ENCODE measurements at places on chromosomes 7 and 10.

GRCh38 chr10:132878730-132879407, 63.5 kb downstream of the CFAP46 start:
- DNase-seq, result no peak

GRCh38 chr7:106365252-106366005, 80.6 kb upstream of the NAMPT start:
- no peak for DNase-seq

GRCh38 chr7:82841828-82842227, 320.9 kb downstream of the PCLO start:
- no peak for DNase-seq

DNA sequence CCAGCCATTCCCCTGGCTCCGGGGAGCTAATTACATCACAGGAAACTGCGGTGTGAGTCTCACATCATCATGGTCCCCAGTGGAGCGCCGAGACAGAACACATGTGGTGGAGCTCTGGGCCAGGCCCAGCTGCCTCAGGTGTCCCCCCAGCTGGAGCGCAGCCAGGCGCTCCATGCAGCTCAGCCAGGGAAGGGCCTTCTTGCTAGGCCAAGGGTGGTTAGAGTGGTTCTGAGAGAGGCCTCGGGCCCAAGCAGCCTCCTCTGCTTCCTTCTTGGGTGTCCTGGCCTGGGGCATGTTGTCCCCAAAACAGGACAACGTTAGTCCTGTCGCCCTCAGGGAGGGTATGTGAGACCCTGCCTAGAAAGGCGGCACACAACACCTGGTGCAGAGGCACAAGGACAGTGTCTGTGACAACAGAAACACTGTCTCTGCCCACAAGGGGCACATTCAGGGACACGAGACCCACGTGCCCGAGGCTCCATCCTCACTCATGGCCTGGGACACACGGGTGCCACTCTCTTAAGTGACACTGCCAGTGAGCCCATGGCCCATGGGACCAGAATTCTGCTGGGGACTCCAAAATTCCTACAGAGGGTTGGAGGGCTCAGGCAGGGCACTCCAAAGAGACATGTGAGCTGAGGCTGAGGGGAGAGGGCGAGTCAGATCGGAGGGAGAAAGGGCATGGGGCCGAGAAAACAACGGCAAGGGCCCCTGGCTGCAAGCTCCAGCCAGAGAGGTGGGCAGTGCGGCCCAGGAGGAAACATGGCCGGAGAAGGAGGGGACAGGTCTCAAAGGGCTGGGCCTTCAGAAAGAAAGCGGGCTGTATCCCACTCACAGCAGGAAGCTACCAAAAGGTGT, 37.0 kb upstream of the RET start:
- no peak for DNase-seq

- DNase-seq, result no peak
Observed at GRCh38 chr10:125559210-125559609, 123.8 kb downstream of the TEX36 start.

GRCh38 chr7:91041901-91042484, 222.2 kb upstream of the FZD1 start:
- DNase-seq, result no peak

GRCh38 chr7:69959789-69960499, 361.7 kb downstream of the AUTS2 start:
- DNase-seq, result no peak

DNA sequence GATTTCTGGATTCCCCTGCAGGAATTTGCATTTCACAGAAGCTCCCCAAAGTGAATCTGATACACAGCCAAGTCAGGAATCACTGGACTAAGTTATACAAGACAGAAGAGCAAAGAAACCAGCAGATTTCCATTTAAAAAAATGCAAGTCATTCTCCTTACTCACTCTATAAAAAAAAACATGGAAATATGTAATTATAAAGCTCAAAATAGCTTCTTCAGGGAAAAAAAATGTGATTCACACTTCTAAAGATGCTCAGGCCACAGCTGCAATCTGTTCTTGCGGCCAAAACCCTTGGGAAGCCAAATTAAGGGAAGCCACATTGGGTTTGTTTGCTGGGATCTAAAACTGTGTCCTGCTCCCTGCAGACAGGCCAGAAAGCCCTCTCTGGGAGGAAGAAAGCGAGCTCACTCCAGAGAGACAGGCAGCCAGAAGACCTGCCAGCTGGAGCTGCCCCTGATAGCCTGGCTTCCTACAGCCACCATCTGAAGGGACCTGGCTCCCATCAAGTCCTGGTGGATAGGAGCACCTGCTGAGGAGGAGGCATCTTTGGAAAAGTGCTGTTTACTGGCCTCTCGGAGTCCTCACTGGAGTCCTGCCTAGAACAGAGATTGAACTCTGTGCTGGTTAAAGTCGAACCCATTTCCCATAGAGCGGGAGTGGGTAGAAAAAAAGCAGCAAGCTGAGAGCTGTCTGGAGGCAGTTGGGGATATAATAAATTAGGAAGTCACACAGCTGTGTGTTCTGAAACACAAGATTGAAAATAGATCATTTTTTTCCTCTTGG, 359.2 kb upstream of the AOAH start:
- DNase-seq, result no peak

GRCh38 chr10:44685220-44685619, 225.9 kb upstream of the TMEM72 start:
- no peak for DNase-seq

GRCh38 chr10:120998251-120998650, 147.1 kb downstream of the WDR11 start:
- no peak for DNase-seq

DNA sequence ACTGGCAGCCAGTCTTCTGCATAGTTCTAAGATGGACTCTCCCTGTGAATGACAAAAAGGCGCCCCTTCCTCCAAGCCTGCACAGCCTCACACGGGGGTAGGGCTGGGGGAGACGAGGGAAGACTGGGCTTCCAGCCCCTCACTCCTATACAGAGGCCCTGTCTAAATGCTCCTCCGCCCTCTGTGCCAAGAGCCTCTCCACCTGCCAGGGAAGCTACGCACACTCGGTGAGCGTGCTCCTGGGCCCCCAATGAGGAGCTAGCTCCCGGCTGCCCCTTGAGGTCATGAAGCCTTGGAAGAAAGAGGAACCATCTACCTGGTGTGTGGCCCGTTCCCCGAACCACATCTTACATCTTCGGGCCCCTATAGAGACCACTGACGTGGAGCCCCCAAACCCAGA, 54.8 kb downstream of the CRTAC1 start:
- no peak for DNase-seq

- no peak for DNase-seq
Observed at GRCh38 chr10:69749178-69750010, 52.3 kb upstream of the COL13A1 start.

DNA sequence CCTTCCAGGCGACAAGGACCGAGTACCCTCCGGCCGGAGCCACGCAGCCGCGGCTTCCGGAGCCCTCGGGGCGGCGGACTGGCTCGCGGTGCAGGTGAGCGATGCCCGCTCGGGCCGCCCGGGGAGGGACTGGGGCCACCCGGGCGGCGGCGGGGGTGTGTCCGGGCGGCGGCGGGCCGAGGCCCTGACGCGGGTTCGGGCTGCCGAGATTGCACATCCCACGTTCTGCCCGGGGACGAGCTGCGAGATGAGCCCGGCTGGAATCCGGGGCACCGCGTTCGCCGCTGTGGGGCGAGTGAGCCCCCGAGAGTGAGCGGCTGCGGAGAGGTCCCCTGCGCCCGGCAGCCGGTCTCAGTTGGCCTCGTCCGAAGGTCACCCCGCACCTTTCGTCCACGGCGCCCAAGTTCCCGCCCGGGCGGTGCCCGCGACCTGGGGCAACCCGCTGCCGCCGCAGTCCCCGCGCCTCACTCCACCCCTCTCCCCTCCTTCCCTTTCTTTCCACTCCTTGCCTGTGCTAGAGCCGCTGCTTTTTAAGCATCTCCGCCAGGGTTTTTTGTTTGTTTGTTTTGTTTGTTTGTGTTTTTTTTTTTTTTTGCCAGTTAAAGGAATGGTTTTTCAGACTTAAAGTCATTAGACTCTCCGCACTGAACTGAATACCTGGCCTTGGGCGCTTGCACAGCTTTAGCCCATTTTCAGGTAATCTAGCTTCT, 515 bp downstream of the RALA start:
- no peak for DNase-seq

DNA sequence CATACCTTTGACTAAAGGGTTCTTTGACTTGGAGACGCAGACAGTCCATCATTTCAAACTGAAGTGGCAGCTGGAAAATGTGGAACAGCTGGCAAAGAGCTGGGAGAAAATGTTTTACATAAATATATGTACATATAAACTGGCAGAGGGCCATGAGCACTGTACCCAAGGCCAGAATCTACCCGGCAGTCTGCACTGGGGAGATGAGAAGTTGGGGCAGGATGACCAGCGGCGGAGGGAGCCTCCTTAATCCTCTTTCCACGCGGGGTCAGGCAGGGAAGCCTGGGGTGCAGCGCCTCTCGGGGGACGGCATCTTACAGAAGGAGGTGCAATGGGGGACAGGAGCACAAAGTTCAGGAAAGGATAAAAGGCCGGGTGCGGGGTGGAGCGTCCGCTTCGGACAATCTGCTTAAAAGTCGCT, 1.3 kb downstream of the GLI3 start:
- no peak for DNase-seq

GRCh38 chr7:131488361-131488760, 68.1 kb downstream of the PODXL start:
- no peak for DNase-seq

DNA sequence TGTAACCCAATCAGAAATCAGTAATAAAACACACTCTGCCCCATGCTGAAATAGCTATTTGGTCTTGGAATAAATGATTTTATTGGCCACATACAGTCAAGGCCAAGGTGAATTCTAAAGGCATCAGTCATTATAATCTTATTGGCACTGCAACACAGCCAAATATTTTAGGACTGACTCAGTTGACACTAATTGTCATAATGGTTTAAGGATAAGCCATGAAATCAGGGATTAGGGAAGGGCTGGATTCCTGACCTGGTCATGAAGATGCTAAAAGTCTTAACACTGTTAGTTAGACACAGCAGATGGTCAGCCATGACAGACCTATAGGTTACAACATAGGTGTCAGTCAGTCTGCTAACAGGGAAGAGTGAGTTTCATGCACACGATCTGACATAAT, 330.3 kb upstream of the NPSR1 start:
- DNase-seq, result no peak

DNA sequence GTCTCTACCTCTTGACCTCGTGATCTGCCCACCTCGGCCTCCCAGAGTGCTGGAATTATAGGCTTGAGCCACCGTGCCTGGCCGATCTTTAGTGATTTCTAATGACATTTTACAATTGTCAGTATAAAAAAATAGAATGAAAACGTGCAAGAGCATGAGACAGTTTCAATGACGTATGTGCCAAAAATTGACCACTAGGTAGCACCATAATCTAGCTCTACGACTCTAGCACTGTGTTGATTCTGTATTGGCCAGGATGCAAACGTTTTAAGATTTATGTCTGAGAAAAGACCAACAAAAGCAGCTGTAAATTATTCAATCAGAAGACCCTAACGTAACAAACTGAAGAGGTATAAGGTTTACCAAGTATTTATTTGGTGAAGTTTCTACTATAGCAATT, 25.4 kb upstream of the EXOC6 start:
- DNase-seq, result no peak

DNA sequence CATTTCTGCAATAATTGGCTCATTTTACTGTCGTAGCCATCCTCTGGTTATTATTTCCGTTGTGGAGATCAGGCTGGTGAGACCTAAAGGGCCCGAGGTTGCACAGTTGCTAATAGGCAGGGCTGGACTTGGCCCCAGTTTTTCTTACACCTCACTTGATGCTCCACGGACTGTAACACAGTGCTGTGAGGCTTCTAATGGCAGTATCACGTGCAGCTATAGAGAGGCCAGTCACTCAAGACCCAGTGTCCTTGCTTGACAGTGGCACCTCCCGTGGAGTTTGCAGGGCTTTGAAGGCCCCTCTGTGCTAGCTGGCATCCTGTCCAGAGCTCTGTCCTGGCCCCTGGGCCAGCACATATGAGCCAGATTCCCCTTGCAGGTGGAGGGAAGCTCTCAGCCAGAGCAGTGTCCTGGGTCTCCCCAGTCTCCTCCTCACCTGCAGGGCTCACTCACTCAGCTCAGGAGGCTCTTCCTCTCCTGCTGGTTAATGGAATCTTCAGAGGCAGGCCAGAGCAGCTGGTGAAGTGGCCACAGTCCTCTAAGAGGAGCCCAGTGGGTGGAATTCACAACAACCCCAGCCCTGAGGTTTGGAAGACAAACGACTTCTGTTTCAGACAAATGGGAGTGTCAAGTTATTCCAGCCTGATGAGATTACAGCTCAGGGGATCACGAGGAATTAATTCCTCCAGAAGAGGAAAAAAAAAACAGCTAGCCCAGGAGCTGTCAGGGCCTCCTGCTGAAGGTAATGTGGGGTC, 114.2 kb upstream of the FAM180A start:
- DNase-seq, result no peak

- no peak for DNase-seq
Observed at GRCh38 chr7:39666562-39666961, 43.2 kb downstream of the RALA start.

DNA sequence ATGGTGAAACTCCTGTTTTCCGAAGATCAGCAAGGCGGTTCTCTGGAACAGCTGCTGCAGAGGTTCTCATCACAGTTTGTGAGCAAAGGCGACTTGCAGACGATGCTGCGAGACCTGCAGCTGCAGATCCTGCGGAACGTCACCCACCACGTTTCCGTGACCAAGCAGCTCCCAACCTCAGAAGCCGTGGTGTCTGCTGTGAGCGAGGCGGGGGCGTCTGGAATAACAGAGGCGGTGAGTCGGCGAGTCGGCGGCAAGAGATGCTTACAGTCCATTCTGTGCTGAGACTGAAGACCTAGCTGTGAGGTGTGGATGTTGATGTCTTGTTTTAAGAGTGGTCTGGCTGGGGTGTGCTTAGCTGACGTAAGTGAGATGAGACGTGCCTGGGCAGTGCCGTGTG, 16.2 kb upstream of the GET4 start:
- no peak for DNase-seq

GRCh38 chr10:130251766-130252165, 115.6 kb downstream of the GLRX3 start:
- DNase-seq, result no peak

GRCh38 chr10:112904000-112904399, 46.0 kb upstream of the TCF7L2 start:
- DNase-seq, result no peak

GRCh38 chr10:86293396-86293791, 73.2 kb downstream of the GRID1 start:
- DNase-seq, result no peak

GRCh38 chr7:158595068-158595467, 7.4 kb upstream of the PTPRN2 start:
- no peak for DNase-seq

GRCh38 chr10:114709984-114710383, 51.9 kb upstream of the ABLIM1 start:
- DNase-seq, result no peak

- no peak for DNase-seq
Observed at GRCh38 chr7:119197877-119198527, 973.5 kb downstream of the ANKRD7 start.

GRCh38 chr10:489330-489729, 200.1 kb downstream of the DIP2C start:
- no peak for DNase-seq

GRCh38 chr10:11573497-11573896, 38.0 kb downstream of the USP6NL start:
- DNase-seq, result peak; percentile 40

GRCh38 chr10:69327463-69328379, 49.4 kb downstream of the HK1 start:
- peak; percentile 56 for DNase-seq

All from hippocampal formation (tissue), 2 donors.